Suppressor macrophage (primary cell): ENCODE measurements at places on chromosomes 1 and 21.

GRCh38 chr21:32748529-32748928, 20.7 kb upstream of the SYNJ1 start:
- DNase-seq, result no peak

GRCh38 chr1:109762821-109763645, 690 bp downstream of the EPS8L3 start:
- DNase-seq, result peak; percentile 68

GRCh38 chr1:183493540-183494245, 21.4 kb downstream of the SMG7 start:
- DNase-seq, result no peak

- no peak for DNase-seq
Measured at GRCh38 chr1:167052389-167052788, 37.8 kb downstream of the GPA33 start.

DNA sequence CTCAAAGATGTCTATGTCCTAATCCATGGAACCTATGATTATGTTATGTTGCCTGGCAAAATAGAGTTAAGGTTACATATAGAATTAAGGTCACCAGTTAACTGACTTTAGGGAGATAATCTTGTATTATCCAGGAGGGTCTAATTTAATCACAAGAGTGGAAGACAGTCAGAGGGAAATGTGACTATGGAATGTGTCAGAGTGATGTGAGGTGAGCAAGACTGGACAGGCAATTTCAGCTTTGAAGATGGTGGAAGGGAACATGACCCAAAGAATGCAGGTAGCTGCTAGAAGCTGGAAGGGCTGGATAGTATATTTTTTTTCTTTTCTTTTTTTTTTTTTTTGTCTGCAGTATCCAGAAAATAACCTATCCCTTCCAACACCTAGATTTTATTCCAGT, 241.7 kb upstream of the NEGR1 start:
- no peak for DNase-seq

DNA sequence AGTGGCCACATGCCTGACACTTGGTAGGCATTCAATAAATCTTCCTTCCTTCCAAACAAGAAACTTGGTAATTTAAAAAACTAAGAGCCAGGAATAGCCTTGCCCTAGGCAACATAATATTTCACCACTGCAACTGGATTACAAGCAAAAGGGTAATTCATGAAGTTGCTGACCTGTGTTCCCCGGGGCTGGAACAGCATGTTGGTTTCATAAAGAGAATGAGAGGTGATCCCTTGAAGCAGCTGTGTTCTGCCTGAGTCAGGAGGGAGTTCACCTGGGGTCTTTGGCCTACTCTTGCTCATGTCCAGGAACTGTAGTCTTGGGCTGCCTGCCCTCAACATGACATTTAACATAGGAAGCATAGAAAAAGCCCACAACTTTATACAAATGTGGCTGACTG, 329.0 kb upstream of the DAB1 start:
- no peak for DNase-seq

GRCh38 chr1:50667272-50667671, 244.0 kb upstream of the DMRTA2 start:
- no peak for DNase-seq

- DNase-seq, result peak; percentile 45
Measured at GRCh38 chr1:32361674-32362473, 411 bp downstream of the FAM229A start.

- DNase-seq, result no peak
Measured at GRCh38 chr1:16979475-16980327, 719 bp downstream of the MFAP2 start.

DNA sequence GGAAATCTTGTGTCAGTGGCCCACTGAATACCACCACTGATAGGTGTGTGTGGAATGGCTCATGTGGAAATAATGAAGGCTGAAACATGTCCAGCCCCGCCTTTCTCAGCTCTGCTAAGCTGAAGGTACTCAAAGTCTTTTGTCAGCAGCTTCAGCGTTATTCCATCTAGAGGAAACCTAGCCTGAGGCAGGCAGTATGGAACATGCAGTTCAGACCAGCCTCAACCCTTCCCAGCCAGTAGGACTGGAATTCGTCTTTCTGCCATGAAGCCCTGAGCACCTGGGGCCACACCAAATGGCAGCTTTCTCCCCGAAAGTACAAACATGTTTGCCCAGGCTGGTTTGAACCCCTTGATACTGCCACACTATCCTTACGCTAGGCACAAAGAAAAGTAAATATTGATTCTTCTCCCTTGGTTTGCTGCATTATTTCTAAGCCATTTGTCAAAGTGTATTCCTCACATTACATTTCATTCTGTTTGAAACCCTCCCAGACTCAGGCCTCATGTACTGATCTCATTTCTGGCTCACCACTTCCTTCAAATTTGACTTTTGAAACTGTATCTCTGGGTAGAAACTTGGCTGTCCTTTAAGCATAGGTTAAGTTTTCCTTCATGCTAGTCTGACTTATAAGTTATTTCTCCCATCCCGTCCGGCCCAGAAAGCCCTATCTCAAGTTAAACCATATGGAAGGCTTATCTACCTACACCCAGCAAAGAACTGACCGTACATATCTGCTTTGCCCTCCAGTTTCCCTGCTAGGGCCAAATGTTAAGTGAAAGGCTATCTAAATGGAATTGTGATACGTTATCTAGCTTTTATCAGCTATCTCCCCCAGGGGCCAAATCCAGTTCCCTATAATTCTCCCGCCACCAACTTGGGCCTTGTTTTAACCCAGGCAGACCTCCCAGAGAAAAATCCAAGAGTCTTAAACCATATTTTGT, 45.7 kb upstream of the HOOK1 start:
- no peak for DNase-seq

DNA sequence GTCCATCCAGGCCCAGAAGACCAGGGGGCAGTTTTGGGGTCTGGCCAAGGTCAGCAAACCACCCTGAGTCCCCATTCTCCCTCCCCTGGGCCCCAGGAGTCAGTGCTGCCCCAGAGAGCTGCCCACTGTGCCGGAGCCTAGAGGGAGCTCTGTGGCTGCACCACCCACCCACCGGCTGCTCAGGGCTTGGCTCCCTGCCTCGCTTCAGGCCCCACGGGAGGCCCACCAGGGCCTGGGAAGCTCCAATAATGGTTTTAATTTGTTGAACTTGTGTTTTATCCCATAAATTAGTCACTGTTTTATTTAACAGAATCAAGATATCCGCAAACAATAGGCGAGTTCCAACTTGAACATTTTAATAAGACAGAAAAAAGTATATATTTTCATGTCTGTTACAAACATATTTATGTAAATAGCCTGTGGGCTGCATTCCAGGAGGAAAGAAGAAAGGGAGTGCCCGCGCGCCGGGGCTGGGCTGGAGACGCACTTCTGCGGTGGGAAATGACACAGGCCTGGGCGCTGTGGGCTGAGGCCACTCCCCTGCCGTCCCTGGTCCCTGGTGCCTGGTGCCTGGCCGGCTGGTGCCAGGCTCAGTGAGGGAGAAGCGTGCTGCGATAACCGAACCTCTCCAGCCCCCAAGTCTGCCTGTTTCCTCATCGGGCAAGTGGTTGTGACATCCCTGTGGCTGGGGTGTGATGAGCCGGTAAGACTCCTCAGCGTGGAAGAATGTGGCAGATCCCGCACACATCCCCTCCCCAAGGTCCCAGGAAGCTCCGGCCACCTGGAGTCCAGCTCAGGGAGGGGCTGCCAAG, 160.5 kb downstream of the PEX14 start:
- DNase-seq, result no peak

GRCh38 chr1:221430152-221430960, 311.5 kb downstream of the DUSP10 start:
- DNase-seq, result no peak

GRCh38 chr1:172344444-172344843, 76.0 kb upstream of the C1orf105 start:
- no peak for DNase-seq

GRCh38 chr1:14826172-14826636, 227.7 kb downstream of the KAZN start:
- DNase-seq, result peak; percentile 39

GRCh38 chr1:110114173-110114572, 1.9 kb downstream of the UBL4B start:
- DNase-seq, result no peak

GRCh38 chr1:176866011-176866714, 298.3 kb downstream of the ASTN1 start:
- no peak for DNase-seq

- no peak for DNase-seq
Measured at GRCh38 chr1:51976846-51977602, 13.5 kb downstream of the RAB3B start.

- DNase-seq, result no peak
Measured at GRCh38 chr1:104878203-104878909, 1128.7 kb downstream of the AMY1C start.

DNA sequence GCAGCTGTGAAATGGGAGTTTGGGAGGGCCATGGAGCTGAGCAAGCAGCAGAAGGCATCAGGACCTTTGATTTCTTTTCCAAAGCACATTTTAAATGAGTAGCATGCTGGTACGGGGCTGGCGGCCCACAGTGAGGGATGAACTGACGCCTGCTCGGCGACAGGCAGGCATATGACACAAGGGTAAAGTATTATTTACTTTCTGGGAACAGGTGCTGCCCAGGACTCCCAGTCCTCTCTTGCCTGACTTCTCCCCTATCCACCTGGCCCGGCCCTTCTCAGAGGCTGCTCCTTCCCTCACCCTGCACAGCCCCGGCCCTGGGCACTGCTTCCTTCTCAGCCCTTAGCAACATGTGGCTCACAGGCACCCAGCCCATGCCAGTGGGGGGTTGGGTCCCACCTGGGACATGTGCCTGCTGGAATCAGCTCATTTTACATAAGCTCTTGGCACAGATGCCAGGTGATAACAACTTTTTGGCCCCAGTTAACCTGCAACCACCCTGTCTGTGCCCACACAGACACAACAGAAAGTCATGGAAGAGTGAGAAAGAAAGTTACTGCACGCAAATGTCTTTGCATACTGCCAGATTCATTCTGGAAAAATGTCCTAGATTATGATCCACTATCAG, 112.3 kb upstream of the GADD45A start:
- no peak for DNase-seq

GRCh38 chr1:236400061-236400603, 6.0 kb downstream of the EDARADD start:
- no peak for DNase-seq

- DNase-seq, result no peak
Measured at GRCh38 chr1:212310383-212310782, 25.2 kb downstream of the PPP2R5A start.

- DNase-seq, result no peak
Measured at GRCh38 chr1:204888294-204888693, 17.6 kb downstream of the NFASC start.

DNA sequence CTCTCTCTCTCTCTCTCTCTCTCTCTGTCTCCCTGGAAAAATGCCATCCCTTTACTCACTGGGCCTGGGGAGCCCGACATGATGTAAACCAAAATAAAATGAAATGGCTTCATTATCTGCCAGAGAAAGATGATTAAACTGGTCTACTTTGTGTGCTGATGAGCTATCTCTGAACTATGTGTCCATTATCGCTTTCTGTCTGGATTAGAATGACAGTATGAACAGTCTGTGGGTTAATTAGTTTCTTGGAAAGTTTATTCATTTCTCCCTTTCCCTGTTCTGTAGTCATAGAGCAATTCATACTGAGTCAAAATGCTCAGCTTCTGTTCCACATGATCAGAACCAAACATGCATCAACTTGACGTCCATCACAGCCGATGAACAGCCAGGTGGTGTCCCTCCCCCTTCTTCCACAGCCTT, 72.4 kb upstream of the KCND3 start:
- no peak for DNase-seq

- DNase-seq, result no peak
Measured at GRCh38 chr1:100750005-100750885, 30.7 kb downstream of the VCAM1 start.

GRCh38 chr1:24925082-24925779, 4.8 kb downstream of the RUNX3 start:
- DNase-seq, result no peak

- peak; percentile 84 for DNase-seq
Measured at GRCh38 chr21:42818328-42818749, 61.0 kb downstream of the WDR4 start.

DNA sequence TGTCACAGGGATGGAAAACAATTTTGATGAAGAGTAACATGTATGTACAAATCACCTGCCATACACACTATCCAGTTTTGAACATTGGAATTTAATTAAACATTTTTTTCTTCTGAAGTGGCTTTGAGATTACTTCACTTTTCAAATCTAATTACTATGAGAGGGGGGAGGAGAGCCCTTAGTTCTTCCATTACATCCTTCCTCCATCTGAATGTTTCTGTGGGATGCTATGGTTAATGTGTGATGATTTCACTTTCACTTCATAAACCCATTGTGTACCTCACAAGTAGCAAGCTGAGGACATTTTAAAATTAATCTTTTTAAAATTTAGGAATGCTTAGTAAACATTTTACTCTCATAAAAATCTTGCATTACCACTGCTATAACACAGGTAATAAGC, 156.9 kb downstream of the RUNX1 start:
- DNase-seq, result no peak

DNA sequence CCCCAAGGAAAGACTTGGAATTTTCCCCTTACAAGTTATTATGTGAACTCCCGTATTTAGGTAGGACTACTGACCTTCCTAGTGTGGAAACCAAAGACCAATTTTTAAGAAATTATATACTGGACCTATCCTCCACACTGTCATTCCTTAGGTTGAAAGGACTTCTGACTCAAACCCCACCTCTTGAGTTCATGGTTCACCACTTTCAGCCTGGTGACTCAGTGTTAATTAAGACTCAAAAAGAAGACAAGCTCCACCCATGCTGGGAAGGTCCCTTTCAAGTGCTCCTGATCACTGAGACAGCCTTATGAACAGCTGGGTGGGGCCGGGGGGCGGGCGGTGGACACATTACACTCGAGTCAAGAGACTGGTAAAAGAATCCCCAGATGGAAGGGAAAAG, 113.2 kb downstream of the LRRC53 start:
- no peak for DNase-seq

GRCh38 chr1:152505083-152505482, 5.5 kb upstream of the LCE5A start:
- DNase-seq, result no peak

DNA sequence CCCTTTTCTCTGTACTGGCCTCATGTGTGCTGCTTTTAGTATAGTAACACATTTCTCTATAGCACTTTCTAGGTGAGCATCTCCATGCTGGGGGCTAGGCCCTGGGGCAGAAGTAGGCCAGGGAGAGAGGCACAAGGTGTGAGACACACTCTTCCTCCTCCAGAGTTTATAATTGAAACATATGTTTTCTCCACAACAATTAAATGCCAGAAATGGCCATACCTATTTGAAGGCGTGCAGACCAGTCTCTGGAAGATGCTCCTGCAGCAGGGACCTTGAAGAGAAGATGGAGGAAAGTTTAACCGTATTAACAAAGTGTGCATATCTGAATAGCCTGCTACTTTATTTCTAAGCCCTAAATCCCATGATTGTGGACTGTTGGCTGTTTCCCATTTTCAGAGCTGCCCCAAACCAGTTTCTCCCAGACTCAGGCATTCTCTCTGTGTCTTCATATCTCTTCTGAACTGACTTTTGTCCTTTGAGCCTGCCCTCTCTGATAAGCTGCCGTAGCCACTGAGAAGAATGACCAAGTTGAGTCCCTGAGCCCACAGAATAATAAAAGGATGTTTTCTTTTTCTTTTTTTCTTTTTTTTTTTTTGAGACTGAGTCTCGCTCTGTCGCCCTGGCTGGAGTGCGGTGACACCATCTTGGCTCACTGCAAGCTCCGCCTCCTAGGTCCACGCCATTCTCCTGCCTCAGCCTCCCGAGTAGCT, 81.3 kb downstream of the LRRC8D start:
- DNase-seq, result no peak

- peak; percentile 64 for DNase-seq
Measured at GRCh38 chr1:145871994-145872924, 13.4 kb upstream of the PIAS3 start.

- no peak for DNase-seq
Measured at GRCh38 chr21:32523988-32524719, 61.2 kb downstream of the TCP10L start.
